ENCODE measurements at places on chromosomes 6 and 20.

- no peak for DNase-seq
Measured at GRCh38 chr6:170013815-170014214, 262.4 kb downstream of the ERMARD start.

- DNase-seq, result no peak
Measured at GRCh38 chr6:36860126-36860525, 14.5 kb downstream of the PPIL1 start.

DNA sequence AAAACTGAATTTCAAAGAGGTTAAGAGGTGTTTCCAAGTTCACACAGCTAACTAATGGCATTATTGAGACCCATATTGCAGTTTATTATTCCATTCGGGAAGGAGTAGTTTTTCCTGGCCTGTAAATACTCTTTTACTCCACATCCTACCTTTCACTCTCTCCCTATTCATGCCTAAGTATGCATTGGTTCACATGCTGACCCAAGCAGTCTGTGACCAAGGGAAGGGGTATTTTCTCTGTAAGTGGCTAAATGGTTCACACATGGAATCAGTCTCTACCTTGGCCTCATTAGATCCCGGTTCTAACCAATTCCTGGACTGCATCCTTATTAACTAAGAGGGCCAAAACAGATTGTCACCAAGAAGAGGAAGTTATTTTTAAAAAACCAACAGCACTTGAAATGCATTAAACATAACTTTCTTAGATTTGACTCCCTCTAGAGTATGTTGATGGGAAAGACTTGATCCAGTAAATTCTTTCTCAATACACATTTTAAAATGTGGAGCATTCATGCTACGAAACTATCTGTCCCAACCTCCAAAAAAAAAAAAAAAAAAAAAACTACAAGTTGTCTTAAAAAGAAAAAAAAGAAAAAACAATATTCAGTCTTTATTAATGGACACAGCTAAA lies 17.8 kb upstream of the RSPO3 start:
- peak; percentile 37 for DNase-seq

DNA sequence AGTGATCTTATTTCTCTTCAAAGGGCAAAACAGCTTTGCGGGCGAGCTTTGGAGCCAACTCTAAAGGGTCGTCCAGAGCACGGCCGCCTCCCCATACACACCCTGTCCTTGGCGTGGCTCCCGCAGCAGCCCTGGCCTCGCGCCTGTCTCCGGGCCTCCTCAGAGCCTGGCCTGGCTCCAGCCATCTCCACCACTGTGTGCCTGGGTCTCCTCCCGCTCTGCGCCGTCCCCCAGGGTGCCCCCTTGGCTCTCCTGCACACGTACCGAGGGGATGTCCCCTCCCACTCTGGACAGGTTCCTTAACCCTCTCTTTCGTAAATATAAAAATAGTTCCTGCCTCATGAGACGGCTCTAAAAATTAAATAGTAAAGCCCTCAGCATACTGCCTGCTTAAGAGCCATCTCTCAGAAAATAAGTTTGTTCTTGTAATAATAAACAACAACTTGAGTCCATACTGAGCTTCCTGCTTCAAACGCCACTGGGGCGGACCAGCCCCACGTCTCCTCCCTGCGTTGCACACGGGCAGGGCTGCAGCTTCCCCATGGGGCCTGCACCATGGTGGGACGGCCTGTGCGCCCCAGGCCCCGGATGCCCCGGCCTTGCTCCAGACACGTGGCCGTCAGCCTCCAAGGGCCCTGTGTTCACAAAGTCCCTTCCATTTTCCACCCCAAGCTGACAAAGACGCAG lies 226.2 kb downstream of the TTLL2 start:
- DNase-seq, result no peak
